ENCODE measurements at places on chromosomes 1 and 21.

GRCh38 chr1:228210712-228211530 is 3.1 kb downstream of the OBSCN start:
- no peak for DNase-seq

- no peak for DNase-seq
Measured at GRCh38 chr21:38297871-38298270, 41.1 kb downstream of the KCNJ15 start.

DNA sequence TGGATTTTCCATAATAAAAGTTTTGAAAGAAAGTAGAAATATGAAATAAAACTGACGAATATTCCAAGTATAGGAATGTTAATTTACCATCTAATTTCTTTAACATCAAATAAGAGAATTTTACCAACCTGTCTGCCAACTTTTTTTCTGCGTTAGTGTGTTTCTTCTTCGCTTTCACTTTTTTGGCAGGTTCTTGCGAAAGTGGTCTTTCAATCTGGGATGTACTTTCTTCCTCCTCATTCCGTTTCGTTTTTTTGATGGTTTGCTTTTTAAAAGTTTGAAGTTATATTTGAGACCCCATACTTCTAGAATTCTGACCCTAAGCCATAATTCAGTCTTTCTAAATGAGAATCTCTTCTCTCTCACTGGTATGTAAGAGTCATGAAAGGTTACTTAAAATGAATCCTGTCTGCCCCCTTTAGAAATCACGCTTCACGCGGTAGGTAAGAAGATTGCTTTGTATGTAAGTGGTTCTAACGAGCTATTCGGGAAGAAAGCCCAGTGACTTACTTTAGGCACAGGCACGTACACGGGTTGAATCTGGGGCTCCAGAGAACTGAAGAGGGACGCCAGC is 580 bp downstream of the RBM34 start:
- DNase-seq = no peak

- DNase-seq = no peak
Measured at GRCh38 chr1:222065234-222065633, 323.3 kb upstream of the DUSP10 start.

DNA sequence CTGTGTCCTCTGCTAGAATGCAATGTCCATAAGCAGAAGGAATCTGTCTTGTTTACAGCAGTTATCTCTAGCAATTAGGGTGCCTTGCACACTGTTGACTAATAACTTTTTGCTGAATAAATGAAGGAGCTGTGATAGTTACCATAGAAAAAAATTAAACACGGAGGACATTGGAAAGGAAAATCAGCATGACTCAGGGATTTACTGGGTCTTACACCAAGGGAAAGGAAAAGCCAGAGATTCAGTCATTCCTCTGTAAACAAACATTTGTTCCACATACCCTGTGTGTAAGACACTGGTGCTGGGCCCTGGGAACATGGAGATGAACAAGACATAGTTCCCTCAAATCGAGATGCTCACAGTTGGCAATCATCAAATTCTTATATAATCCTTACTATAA is 183.3 kb downstream of the PTGER3 start:
- DNase-seq = no peak

- no peak for DNase-seq
Measured at GRCh38 chr1:30782361-30783255, 25.0 kb upstream of the LAPTM5 start.
